ENCODE measurements at places on chromosomes 6 and 20. TPM values are rescaled to one million over a fixed set of nuclear protein-coding genes. Genes with fewer than 3 reads are reported as not detected.

The SPINT3 gene
- total RNA-seq = not detected

The ZC2HC1B gene
- not detected for total RNA-seq

The CDH4 gene
- 7.7 TPM for total RNA-seq

The PPIL4 gene
- 11.7 TPM for total RNA-seq

Measured in A549 treated with GW870086 at 1 μM for 4 hours (cell line).